ENCODE measurements at places on chromosomes 6 and 20.

- no peak for DNase-seq
Observed at GRCh38 chr6:165231581-165232561, 77.5 kb downstream of the C6orf118 start.

- no peak for DNase-seq
Observed at GRCh38 chr6:128807577-128807976, 75.4 kb upstream of the LAMA2 start.

DNA sequence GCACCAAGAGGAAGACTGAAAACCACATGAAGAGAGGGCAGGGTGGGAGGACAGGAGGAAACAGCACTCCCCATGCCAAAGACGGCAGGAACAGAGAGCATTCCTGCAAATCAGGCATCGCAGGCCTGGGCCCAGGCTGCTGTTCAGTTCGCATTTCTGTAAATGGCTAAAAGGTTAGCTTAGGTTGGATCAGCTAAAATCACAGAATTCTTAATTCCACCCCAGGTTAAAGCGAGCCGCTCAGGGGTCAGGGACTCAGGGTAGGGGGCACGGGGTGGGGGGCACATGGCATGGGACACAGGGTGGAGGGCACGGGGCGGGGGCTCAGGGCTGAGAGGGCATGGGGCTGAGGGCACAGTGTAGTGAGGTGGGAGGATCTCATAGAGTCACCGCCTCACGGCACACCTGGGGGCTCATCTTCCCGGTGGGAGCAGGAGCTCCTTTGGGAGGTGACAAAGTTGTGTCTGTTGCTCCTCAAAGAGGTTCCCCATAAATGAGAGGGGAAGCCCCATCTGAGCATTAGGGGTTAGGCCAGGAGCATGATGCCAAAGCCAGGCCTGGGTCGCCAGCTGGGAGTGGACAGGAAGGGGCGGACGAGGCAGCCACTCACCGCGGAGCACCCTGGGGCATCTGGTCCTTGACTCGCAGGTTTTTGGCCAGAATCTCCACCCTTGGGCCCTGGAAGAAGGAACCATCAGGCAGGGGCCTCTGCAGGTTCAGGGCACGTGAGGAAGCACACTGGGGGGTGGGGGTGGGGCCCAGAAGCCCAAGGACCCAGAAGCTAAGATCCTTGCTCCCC is 200.7 kb downstream of the PREX1 start:
- DNase-seq = no peak

GRCh38 chr6:16564436-16564835 is 196.8 kb downstream of the ATXN1 start:
- DNase-seq = no peak

GRCh38 chr6:119284861-119285521 is 64.6 kb downstream of the MAN1A1 start:
- DNase-seq = no peak

- no peak for DNase-seq
Observed at GRCh38 chr6:166588691-166589336, 2.3 kb upstream of the RAMACL start.

- no peak for DNase-seq
Observed at GRCh38 chr20:43662943-43663655, 3.8 kb upstream of the MYBL2 start.

DNA sequence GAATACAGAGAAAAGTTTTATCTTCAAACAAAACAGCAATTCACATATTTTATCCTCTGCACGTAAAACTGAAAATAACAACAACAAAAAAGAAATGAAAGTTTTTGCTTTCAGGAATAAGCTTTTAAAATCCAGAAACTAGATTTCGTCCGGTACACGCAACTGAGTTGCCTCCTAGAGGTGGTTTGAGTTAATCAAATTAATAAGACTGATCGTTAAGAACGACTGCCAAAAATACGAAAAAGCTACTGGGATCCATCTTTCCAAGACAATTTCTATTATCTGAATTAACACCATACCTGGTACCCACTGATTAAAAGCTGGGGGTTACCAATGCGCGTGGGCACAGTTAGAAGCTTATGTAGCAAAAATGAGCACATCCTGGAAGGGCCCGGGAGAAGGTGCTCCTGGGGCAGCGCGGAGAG is 669 bp downstream of the PDCD2 start:
- no peak for DNase-seq
